SK-N-DZ (cell line): ENCODE measurements at places on chromosomes 16 and 17.

- DNase-seq = no peak
Observed at GRCh38 chr17:38353086-38353604, 1.5 kb downstream of the SOCS7 start.

- no peak for DNase-seq
Observed at GRCh38 chr17:76083536-76084182, 4.7 kb downstream of the ZACN start.

DNA sequence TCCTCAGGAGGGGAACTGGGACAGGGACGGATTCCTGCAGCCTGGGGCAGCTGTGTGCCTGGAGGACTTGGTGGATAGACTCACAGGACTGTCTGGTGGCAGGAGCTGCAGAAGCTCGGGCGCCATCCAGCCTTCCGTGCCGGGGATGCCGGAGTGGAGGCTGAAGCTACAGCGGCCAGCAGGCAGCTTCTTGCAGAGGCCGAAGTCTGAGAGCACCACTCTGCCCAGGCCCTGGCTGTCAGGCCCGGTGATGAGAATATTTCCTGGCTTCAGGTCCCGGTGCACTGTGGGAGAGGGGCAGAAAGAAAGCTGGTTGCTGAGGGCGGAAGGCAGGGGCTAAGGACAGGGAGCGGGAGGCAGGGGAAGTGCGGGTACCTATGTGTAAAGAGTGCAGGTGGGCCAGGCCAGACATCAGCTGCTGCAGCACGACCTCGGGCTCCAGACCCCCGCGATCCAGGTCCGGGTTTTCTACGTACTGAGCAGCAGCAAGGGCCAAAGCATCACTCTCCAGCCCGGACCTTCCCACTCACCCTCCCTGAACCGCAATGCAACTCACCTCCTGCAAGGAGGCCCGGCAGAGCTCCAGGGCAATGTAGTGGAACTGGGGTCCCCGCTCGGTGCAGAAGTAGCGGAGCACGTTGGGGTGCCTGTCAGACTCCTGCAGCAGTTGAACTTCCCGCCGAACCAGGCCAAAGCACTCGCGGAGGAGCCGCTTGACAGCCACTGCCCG is 16.1 kb downstream of the PLK1 start:
- DNase-seq = peak; percentile 80

DNA sequence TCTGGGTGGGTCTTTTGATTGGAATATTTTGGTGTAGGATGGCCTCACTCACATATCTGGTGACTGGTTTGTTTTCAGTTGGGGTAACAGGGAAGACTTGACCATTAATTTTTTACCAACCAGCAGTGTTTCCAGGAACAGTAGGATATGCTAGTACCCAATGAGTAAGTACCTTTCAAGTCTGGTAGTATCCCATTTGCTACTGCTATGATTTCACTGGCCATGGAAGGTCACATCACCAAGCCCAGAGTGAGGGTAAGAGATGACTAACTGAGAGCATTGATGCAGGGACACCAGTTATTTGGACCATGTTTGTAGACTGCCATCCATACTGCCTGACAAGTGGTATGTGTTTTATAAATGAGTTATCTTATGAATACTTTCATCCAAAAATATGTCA is 277.7 kb downstream of the MAP2K6 start:
- no peak for DNase-seq

DNA sequence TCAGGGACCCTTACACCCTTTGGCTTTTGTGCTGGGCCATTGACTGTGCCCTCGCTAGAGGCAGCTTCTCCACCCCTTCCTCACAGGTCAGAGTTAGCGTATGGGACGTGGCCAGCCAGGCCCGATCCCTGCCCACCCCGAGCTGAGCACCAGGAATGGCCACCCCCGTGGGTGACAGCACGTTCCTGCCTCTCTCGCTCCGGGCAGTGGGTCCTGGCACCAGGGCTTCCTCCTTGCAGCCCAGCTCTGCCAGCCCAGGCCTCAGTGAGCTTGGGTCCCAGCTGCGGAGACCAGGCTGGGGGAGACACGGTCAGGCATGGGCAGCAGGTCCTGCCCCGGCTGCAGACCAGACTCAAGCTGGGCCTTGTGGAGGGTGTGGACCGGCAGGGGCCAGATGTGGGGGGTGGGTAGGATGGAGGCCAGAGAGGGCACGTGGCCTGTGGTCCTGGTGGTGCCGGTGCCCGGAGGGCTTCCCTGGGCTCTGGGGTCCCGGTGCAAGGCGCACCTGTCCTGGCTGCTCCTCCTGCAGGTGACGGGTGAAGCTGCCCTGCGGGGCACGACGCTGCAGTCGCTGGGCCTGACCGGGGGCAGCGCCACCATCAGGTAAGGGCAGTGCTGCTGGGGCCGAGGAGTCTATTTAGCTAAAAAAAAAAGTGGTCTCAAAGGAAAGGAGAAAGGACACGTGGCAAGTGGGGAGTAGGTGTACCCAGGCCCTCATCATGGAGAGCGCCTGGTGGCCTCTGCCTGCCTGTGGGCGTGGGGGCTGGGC is 18.2 kb downstream of the ASPSCR1 start:
- no peak for DNase-seq

DNA sequence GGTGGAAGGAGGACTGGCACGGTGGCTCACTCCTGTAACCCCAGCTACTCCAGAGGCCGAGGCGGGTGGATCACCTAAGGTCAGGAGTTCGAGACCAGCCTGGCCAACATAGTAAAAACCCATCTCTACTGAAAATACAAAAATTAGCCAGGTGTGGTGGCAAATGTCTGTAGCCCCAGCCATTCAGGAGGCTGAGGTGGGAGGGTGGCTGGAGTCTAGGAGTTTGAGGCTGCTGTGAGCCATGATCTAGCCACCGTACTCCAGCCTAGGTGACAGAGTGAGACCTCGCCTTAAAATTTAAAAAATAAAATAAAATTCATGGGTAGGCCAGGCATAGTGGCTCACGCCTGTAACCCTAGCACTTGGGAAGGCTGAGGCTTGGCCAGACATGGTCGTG is 1.2 kb upstream of the RPH3AL start:
- DNase-seq = no peak

DNA sequence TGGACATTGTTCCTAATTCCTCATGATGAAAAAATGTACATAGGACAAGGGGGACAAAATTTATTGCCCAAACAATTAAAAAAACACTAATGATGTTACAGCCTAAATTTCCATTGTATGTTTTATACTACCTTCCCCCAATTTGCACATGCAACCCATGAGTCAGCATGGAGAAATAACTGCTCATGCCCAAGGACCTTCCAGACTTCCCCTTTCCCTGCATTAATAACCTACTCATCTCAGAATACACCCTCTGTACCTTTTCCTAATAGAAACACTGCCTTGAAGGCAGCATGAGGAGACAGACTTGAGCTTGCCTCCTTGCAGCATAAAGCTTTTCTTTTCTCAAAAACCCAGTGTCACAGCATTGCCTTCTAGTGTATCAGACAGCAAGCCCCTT is 2402.8 kb downstream of the TP53TG3F start:
- no peak for DNase-seq

- DNase-seq = no peak
Observed at GRCh38 chr17:63344383-63344782, 101.7 kb downstream of the CYB561 start.
